SJSA1 (cell line): ENCODE measurements at places on chromosomes 11 and 22. TPM values are rescaled to one million over a fixed set of nuclear protein-coding genes. Genes with fewer than 3 reads are reported as not detected.

Gene GSTT2
- 1.2 TPM in 1 of 2 replicates, not detected in the other for total RNA-seq

Gene TRIM49B
- total RNA-seq = not detected in 2 replicates

Gene FXYD2
- total RNA-seq = not detected in 2 replicates

Gene NCAM1
- total RNA-seq = 23.7 and 33.0 TPM in 2 replicates

Gene IGLL1
- not detected in 2 replicates for total RNA-seq

Gene APLNR
- not detected in 2 replicates for total RNA-seq

Gene OR52H1
- total RNA-seq = not detected in 2 replicates

Gene TENM4
- not detected in 2 replicates for total RNA-seq

DNA sequence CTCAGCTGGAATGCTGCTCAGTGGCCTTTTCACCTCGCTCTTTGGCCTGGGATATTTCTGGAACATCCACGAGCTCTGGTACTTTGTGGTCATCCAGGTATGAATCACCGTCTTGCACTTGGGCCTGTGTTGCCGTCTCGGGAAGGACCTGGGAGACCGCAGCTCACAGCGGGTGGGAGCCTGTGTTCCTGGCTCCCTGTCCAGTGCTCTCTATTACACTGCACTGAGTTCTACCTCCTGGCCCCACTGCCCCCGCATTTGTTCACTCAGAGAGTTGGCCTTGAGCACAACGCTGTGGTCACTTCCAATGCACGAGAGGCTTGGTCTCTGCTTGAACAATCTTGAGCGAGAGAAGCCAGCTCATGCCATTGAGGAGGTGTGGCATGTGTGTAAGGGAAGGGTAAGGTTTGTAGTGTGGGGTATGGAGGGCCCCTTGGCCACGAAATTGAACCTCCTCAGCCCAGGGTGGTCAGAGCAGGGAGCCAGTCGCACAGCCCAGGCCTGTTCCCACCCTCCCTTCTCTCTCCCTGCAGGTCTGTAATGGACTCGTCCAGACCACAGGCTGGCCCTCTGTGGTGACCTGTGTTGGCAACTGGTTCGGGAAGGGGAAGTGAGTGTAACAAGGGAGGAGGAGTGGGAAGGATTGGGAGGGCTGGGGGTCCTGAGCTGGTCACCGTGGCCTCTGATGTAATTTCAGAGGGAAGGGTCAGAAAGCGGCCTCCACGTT, 16.2 kb downstream of the SLC37A2 start:
- no peak for DNase-seq

GRCh38 chr11:120749395-120749794, 237.8 kb downstream of the GRIK4 start:
- no peak for DNase-seq

DNA sequence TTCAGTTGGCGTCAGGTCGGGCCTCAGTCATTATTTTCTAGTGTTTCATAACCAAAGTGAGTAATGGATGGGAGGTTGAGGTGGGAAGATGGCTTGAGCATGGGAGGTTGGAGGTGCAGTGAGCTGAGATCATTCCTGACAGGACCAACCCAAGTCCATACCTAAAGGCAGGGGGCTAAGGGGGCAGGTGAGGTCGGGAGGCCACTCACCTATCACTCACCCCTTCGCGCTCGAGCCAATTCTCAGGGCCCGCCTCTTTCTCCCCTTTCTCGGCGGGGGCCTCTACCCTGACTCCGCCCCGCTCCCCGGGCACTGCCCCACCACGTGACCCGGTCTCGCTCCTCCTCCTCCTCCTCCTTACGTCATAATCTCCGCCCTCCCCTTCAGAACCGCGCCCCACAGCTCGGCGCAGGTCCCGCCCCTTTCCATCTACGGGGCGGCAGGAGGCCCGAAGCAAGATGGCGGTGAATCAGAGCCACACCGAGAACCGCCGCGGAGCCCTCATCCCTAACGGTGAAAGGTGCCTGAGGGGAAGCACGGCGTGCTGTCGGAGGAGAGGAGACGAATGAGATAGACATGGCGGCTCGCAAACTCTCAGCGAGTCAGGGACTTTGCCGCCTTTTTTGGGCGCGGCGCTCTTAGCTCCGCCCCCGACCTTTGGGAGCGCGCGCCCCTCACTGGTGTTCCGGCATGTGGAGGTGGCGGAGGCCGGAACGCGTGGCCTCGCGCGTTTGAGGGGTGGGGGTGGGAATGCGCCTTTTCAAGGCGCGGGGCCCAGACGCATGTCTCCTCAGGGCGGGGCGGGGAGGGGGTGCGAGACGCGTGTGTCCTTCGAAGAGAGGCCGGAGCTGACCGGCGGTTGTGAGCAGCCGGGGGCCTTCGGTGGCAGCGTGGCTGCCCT, at the start of gene WBP2NL:
Gene WBP2NL (plus strand): TSS at position 428 of the 901 bp plus-strand sequence. CDS start 31 bp downstream, at position 459.
- no peak for DNase-seq

DNA sequence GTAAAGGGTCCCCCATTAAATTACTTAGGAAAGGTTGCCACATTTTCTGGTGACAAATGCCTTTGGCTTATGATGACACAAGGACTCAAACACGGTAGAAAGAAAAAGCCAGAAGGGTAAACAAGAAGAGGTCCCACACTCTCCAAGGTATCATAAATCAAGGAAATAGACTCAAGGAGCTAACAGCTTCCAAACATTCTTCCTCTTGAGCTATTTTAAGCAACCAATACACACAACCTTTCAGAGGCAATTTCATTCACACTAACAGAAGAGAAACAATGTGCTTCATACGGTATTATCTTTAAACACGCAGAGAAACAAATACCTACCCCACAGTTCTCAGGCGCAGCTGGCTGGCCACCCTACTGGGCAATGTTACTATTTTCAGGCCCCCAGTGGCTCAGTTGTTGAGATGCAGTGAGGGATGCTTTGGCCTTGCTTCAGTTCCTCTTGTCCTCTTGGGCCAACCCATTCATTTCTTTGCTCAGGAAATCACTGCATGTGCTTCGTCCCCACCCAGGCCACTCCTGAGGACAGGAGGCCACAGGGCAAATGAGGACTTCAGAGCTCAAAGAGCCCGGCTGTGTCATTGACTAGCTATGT, 15.8 kb downstream of the ABTB2 start:
- DNase-seq = no peak

DNA sequence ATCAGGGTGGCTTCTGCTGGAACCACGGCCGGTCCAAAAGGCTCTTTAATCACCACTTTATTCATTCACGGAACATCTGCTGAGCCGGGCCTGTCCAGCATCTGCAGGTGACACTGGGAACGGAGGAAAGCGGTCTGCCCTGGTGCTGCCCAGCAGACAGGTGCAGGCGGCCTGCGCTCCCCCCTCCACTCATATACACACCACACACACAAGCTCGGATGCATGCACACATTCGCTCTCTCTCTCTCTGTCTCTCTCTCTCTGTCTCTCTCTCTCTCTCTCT, 736.9 kb downstream of the BRD1 start:
- no peak for DNase-seq

DNA sequence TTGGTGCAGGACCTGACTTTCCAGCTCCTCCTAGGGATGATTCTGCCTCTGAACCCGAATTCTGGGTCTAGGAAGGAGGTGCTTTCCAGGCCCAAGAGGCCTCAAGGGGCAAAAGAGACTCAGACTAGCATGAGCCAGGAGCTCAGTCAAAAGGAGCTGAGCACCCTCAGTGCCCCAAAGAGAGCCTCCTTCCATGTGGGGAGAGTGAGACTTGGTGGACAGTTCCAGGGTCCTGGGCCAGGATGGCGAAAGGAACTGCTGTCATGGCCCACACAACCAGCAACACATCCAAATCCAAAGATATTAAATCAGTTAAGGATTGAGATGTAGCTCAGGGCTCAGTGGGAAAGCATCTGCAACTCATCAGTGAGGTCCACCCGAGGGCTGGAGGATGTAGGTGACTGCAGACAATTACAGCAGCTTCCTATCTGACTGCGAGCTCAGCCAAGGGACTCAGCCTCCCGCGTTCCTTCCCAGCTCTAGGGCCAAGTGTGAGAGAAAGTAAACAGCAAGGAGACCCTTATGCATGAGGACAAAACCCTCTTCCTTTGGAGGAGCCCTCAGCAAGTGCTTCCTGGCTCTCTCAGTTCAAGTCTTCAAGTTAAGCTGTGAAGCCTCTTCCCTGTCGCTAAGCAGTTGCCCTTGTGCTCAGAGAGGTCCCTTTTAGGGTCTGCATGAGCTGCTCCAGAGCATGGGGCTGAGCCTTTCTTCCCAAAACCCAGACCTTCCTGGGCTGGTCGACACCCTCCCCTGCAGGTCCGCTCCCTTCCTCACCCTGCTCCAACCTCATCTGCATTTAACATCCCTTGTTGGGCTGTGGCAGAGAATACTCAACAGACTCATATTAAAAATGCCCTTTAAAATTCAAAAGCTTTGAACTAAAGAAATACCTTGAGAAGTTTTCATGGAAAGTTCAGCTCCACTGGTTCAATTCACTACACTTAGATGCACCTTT, 35.8 kb downstream of the C11orf58 start:
- no peak for DNase-seq

DNA sequence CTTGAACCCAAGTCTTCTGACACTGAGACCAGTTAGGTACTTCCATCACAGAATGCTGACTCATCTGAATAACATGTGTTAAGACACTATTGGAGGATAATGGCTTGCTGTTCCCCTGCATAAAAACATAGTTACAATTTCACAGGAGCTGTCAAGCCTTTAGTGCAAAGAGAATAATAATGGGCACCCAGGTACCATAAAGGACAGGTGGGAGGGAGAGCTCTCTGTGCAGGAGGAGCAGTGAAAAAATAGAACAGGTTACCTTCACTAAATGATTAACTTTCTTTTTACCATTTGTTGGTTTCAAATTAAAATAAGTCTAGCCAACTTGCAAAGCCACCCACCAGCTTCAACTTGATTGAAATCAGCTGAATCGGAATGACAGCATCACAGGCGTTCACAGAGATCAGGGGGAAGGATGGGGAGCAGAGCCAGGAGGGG, 173.2 kb downstream of the DSCAML1 start:
- no peak for DNase-seq

DNA sequence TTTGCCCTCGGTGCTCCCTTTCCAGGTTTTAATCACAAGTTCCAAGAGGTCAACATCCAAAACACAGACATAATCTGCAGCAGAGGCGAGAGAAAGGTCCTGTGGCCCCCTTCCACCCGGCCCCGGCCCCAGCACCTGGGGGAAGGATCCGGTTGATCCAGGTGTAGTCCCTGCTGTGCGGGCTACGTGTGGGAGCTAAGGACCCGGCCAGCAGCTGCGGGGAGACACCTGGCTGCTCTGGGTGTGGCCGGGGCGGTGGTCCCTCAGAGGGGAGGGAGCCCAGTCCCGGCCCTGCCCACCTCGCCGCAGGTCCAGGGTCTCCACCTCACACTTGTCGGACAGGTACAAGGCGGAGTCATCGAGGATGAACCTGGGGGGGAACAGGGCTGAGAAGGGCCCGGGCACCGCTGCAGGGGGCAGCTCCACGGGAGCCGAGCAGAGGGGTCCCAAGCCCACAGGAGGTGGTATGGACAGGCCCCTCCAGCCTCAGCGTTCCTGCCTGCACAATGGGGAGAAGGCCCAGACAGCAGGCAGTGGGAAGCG, 13.6 kb downstream of the ATG2A start:
- DNase-seq = no peak

GRCh38 chr11:16905375-16905774, 108.8 kb downstream of the PLEKHA7 start:
- DNase-seq = no peak

GRCh38 chr11:122882189-122882856, at the start of gene JHY:
TSS of gene JHY (plus strand) at chr11:122882759. CDS start at chr11:122885850, 3,091 bp downstream.
- DNase-seq = peak; percentile 50

DNA sequence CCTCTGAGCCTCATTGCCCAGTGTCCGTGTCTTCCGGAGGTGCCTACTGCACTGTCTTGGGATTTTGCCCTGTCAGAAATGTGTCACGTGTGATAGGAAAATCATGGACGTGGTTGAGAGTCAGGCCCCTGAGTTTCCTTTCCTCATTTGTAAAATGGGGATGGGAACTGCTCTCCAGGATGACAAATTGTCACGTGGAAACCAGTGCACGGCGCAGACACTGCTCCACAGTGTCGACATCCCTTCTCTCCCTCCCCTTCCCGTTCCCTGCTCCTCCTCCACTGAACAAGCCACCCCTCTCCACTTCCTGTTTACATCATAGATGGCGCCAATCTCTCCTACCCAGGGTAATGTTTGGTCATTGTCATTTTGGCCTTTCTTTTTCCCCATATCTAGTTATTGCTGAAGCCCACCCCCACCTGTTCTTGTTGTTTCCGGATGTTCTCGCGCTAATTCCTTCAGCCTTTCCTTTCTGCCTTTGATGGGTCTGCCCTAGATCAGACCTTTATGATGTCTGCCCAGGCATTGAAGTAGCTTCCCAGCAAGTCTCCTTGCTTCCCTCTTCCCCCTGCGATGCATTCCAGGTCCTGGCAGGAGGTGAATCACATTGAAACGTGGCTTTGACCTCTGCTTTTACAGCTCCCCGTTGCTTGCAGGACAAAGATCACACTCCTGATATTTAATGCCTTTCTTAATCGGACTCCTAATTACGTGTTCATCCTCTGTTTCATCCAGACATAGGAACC, 91.8 kb downstream of the TBC1D22A start:
- DNase-seq = no peak

GRCh38 chr22:35274154-35274871, 17.0 kb downstream of the HMGXB4 start:
- no peak for DNase-seq

DNA sequence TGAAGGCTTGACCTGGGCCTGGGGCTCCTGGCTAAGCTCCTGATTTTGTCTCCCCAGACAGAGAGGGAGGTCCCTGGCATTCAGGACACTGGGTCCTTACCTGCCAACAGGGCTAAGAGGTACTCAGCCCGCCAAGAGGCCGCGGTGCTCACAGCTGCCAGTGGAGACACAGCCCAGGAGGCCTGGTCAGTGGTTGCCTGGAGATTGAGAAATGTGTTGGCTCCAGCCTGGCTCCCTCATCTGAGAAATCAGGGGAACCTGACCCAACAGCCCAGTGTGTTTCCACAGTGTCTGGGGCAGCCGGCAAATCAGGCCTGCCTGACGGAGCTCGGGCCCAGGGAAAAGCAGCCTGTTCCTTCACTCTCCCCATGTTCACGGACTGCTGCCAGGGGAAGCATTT, 79.4 kb upstream of the NAV2 start:
- no peak for DNase-seq

- no peak for DNase-seq
Observed at GRCh38 chr11:71397331-71397860, 50.8 kb downstream of the DHCR7 start.

DNA sequence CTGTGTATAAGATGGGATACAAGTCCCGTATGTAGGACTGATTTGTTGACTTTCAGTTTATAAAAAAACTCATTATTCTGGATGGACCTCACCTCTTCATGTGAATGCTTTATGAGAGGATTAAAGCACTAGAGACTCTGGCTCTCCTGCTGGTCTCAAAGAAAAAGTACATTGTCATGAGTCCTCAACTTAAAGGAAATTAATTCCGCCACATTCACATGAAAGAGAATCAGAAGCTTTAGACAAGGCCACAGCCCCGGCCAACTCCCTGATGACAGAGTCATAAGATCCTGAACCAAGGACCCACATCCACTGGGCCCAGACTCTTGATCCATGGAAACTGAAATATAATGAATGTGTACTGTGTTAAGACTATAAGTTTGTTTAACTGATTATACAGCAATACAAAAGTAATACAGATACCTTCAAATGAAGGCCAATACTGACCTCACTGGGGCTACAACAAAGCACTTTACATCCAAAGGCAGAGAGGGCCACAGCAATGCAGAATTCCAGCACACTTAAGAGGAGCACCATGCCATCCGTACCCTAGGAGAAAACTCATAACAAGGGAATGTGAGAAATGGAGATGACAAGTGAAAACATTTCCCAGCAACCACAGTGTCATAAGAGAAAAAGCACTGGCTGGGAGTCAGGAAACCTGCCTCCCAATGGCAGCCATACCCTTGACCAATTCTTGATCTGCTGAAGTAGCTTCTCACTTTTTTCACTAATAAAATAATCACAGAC, 25.4 kb upstream of the MS4A6A start:
- no peak for DNase-seq
